ENCODE measurements at places on chromosomes 3 and 15.

- no peak for DNase-seq
Observed at GRCh38 chr3:151439652-151440125, 21.2 kb downstream of the IGSF10 start.

GRCh38 chr3:23254835-23255234 lies 51.7 kb downstream of the UBE2E2 start:
- no peak for DNase-seq

DNA sequence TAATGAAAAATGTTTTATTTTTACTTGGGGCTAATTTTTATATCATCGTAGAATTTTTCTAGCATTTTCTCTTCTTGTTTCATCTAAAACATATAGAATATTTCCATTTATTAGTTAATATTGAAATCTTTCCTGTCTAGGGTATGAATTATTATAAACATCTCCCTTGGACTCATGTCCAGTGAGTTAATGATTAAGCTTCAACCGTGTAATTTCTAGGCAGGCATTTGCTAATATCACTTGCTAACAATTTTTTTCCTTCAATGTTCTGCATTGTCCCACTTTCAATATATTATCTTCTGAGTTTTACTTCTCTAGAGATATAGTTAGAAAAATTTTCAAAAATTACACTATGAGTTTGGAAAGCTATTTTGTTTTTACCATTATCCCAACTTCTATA lies 1371.6 kb upstream of the EPHA6 start:
- no peak for DNase-seq

DNA sequence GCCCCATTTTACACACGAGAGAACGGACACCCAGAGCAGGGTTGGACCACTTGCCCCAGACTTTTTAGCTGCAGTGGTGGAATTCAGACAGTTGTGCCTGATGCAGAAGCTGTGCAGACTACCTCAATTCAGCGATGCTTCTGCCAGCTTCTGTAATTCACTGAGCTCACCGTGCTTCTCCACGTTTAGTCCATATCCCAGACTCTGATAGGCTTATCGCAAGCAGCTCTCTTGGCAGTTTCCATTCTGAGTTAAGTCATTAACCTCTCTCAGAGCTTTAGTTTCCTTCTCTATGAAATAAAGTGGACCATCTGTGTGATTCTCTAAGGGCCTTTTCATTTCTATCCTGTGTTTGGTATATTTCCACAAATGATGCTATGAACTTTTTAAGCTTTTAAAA lies 37.1 kb downstream of the ABHD17C start:
- no peak for DNase-seq

- no peak for DNase-seq
Observed at GRCh38 chr3:37902674-37903073, 41.0 kb downstream of the CTDSPL start.

DNA sequence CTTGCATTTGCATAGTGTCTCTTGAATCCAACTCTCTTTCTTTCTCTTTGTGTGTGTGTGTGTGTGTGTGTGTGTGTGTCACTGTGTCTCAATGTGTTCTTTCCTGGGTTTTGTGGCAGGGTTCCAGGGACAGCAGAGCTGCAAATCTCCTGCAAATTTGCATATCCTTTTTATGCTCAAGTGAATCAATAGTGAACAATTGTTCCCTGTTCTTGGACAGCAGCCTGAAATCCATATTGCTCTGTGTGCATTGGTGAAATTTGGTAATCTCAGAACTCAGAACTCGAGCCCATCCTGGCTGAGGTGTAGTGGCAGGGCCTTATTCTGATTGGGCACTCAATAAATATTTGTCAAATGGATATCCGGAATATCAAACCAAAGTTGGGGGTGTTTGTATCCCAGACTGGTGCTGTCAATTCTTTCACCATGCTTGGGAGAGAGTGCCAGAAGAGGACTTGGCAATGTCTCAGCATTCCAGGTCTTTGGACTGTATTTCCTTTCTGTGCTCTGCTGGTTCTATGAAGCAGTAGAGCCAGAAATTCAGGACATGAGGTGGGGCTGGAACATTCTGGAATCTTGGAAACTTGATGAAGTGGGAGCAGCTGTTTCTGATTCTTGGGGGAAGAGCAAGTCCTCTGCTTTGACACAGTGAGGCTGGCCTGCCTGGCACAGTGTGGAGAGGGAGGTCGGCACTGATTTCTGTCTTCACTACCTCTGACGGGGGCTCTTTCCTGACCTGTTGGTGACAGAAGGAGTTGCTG lies 380.6 kb upstream of the C2CD4B start:
- DNase-seq, result no peak

GRCh38 chr15:74265046-74265639 lies 29.0 kb downstream of the CCDC33 start:
- DNase-seq, result no peak

GRCh38 chr3:191743283-191743682 lies 282.3 kb downstream of the PYDC2 start:
- DNase-seq, result no peak

DNA sequence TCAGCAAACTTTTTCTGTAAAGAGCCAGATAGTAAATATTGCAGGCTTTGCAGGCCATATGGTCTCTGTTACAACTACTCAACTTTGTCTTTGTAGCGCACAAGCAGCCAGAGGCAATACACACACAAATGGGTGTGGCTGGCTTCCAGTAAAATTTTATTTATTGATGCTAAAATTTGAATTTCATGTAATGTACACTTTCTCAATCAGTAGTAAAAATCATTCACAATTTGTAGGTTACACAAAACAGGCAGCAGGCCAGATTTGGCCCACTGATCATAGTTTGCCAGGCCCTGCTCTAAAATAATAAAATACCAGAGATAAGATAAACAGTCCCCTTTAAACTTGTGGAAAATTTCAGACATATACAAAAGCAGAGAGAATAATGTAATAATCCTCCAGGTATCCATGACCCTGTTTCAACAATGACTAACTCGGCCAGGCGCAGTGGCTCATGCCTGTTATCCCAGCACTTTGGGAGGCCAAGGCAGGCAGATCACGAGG lies 330.3 kb downstream of the SHQ1 start:
- DNase-seq, result no peak

DNA sequence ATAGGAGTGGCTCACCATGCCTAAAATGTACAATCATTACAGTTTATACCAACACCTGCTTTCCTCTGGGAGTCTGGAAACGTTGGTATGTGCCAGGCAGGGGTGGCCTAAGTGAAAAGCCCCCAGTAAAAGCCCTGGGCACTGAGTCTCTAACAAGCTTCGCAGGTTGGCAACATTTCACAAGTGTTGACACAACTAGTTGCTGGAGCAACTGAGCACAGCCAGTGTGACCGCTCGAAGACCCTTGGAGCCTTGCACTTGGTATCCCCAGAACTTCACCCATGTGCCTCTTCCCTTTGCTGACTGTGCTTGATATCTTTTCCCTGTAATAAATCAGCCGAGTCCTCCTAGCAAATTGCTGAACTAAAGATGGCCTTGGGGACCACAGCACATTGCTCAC lies 2.7 kb downstream of the RIOX2 start:
- DNase-seq, result no peak

DNA sequence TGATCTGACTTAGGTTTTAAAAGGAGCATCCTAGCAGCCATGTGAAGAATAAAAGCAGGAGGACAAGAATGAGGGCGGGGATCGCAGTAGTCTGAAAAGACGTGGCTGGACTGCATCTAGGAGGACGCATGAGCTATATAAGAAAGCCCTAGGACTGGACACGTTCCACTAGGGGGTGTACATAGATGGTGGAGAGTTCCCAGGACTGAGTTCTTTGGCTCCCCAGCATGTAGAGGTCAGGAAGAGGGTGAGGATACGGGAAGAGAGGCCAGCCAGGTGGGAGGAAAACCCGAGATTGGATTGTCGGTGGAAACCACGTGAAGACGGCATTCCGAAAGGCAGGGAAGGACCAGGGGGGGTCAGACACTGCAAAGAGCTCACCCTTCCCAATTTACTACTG lies 64.2 kb upstream of the CFAP161 start:
- DNase-seq, result no peak

- DNase-seq, result no peak
Observed at GRCh38 chr15:49038382-49038781, 7.9 kb downstream of the SECISBP2L start.

DNA sequence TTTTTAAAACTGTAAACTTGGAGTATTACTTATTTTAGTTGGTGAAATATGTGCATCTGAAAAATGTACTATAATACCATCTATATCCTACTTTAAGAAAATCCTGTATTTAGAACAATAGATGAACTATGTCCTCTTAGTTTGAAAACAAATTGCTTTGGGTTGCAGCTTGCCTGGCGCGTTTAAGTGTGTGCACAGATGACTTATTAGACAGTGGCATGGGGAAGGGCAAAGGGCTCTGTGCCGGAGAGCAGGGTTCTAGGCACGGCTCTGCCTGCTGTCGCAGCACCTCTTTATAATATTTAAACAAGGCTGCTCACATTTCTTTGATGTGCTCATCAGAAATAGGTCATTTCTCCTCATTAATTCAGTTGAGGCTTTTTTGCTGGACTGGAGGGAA lies 10.0 kb downstream of the PXK start:
- no peak for DNase-seq

- DNase-seq, result no peak
Observed at GRCh38 chr15:78937132-78937739, 7.6 kb downstream of the CTSH start.

- DNase-seq, result no peak
Observed at GRCh38 chr15:97030251-97030650, 699.8 kb downstream of the NR2F2 start.

DNA sequence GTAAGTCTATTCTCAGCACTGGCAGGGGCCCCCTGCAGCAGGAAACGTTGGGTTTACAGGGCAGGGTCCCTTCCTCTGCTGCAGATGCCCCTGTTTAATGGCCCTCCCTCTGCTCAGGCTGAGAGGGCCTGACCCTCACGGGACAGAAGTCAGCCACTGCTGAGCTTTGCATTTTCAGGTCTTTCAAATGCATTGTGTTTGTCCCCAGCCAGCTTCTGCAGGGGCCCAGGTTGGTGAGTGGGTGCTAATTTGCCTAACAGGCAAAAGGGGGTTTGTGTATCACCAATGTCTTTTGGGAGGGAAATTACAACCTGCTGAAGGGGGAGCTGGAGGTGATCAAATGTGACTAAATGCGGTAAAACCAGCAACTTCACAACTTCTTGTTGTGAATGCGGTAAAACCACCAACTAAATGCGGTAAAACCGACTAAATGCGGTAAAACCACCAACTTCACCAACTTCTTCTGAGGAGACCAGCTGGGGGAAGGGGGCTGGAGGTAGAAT lies 44.8 kb upstream of the UBE2E1 start:
- no peak for DNase-seq

- no peak for DNase-seq
Observed at GRCh38 chr3:99648516-99648915, 10.1 kb downstream of the COL8A1 start.

DNA sequence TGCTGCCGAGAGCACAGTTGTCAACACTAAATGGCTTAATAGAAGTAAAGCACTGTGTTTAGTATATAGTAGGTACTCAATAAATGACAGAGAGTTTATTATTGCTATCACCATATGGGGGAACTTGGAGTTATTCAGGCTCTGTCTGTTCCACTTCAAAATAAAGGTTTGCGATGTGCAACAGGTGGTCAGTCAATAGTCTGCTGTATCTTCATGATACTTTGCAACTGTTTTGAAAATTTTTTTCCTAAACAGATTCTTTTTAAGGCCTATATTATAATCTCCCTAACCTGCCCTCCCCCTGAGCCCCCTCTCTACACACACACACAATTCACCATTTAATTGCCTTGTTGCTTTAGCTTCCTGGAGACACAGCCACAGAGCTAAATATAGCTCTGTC lies 164.7 kb upstream of the NR2F2 start:
- DNase-seq, result no peak

- DNase-seq, result no peak
Observed at GRCh38 chr3:52442409-52443267, 2.3 kb downstream of the SEMA3G start.

DNA sequence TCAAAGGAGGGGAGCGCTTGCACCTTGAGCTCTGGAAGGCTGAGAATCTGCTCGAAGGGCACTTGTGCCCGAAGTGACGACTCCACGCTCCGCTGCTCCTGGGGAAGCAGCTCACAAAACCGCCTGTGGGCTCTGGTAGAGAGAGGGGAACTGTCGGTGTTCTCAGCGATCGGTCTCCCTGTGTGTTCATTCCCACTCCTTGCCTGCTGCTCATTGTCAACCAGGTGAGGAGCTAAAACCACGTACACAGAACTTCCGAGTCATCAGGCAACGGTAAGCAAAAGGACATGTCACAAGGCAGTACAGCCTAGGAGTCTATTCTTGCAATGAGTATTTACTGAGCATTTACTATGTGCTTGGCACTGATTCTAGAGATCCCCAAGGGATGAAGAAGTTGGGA lies 1.5 kb downstream of the CIB1 start:
- no peak for DNase-seq

GRCh38 chr3:164040991-164041390 lies 1037.3 kb downstream of the SI start:
- no peak for DNase-seq

- DNase-seq, result no peak
Observed at GRCh38 chr3:186971578-186971977, 41.3 kb downstream of the ST6GAL1 start.

DNA sequence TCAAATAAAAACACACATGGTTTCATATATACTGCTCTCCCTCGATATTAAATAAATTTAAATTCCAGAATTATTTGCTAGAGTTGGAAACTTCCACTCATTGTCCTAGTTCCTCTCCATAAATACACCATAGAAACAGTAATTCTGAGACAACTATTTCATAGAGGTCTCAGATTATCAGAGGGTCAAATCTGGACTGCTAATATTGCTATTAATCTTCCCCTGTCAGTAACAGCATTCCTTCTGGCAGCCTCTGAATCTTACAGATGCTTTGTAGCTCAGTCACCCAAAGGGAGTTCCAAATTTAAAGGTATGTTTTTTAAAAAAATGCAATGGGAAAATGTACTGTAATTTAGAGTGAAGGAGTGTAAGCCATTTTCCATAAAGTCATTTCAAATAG lies 428.8 kb downstream of the PYDC2 start:
- no peak for DNase-seq

GRCh38 chr3:169673521-169673920 lies 10.0 kb upstream of the MECOM start:
- DNase-seq, result no peak

GRCh38 chr3:9314796-9315195 lies 48.1 kb upstream of the THUMPD3 start:
- DNase-seq, result no peak

DNA sequence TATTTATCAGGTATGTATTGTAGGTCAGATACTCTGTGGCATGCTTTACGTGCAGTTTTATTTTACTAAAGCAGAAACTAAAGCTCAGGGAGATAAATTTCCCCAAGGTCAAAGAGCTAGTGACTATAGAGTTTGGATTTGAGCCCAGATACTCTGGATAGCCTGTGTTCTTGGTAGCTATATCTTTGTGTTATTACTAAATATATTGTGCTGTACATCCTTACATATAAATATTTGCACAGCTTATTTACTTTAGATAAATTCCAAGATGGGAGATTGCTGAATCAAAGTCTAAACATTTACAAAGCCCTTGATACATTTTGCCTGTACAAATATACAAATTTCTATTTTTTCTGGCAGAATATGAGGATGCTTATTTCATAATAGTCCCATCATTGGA lies 660.9 kb upstream of the NAALADL2 start:
- no peak for DNase-seq
